Sigmoid colon (tissue), 7 donors: ENCODE measurements at places on chromosomes 12 and 14. TPM values are rescaled to one million over a fixed set of nuclear protein-coding genes. Genes with fewer than 3 reads are reported as not detected.
A peak's percentile ranks its signal among the peaks of the same experiment; 100 is the strongest.

- no peak for DNase-seq
- no peaks in the 10 kb centered on the region for H3K27me3 ChIP-seq
- peak overlapping the region; percentile 88 for H3K4me3 ChIP-seq
- peaks cover 30% of the 10 kb centered on the region for H3K4me1 ChIP-seq
- peak overlapping the region; percentile 83 for H3K27ac ChIP-seq
Observed at GRCh38 chr12:27711317-27711682, 668 bp downstream of the MRPS35 start.

Gene FKBP11
- total RNA-seq: 5.7 TPM

Gene POTEG
- not detected for total RNA-seq

Gene HOXC12
- not detected for total RNA-seq

Gene PRPF39
- total RNA-seq: 31.4 TPM

DNA sequence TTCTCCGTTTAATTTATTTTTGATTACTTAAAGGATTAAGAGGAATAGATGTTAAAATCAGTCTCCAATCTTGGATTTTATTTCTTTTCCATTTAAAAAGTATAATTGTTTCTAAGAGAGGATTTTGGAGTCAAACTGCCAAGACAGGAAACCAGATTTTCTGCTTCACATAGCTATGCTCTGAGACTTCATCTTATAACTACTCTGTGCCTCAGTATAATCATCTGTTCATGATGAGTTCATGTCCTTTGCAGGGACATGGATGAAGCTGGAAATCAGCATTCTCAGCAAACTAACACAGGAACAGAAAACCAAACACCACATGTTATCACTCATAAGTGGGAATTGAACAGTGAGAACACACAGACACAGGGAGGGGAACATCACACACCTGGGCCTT, 9.0 kb upstream of the TAS2R31 start:
- H3K27me3 ChIP-seq: no peaks in the 10 kb centered on the region
- H3K27ac ChIP-seq: no peak overlapping the region
- no peak for DNase-seq
- no peaks in the 10 kb centered on the region for H3K36me3 ChIP-seq
- H3K4me3 ChIP-seq: no peak overlapping the region
- H3K4me1 ChIP-seq: no peaks in the 10 kb centered on the region

GRCh38 chr14:102362545-102363181, at the start of the genes CINP and TECPR2:
Gene CINP, minus strand, starts transcription at chr14:102362890. Its CDS starts 39 bp downstream, at chr14:102362851.
Gene TECPR2, plus strand, starts transcription at chr14:102362941. Its CDS starts 13,781 bp downstream, at chr14:102376722.
- H3K4me1 ChIP-seq: peaks cover 37% of the 10 kb centered on the region
- H3K4me3 ChIP-seq: peak within 1 kb of the TSS; percentile 90
- no peaks in the 10 kb centered on the region for H3K27me3 ChIP-seq
- DNase-seq: peak; percentile 99
- H3K36me3 ChIP-seq: peaks cover under 1% of the 10 kb centered on the region

Gene PTPRR
- 0.99 TPM for total RNA-seq

GRCh38 chr12:44627387-44628166, 248.5 kb downstream of the NELL2 start:
- H3K4me1 ChIP-seq: no peaks in the 10 kb centered on the region
- no peaks in the 10 kb centered on the region for H3K36me3 ChIP-seq
- no peak overlapping the region for H3K27ac ChIP-seq
- no peak for DNase-seq
- no peak overlapping the region for H3K4me3 ChIP-seq

GRCh38 chr12:106580671-106581508, 1.9 kb upstream of the RFX4 start:
- DNase-seq: no peak
- H3K36me3 ChIP-seq: no peaks in the 10 kb centered on the region
- peaks cover 38% of the 10 kb centered on the region for H3K4me1 ChIP-seq
- H3K27ac ChIP-seq: no peak overlapping the region

DNA sequence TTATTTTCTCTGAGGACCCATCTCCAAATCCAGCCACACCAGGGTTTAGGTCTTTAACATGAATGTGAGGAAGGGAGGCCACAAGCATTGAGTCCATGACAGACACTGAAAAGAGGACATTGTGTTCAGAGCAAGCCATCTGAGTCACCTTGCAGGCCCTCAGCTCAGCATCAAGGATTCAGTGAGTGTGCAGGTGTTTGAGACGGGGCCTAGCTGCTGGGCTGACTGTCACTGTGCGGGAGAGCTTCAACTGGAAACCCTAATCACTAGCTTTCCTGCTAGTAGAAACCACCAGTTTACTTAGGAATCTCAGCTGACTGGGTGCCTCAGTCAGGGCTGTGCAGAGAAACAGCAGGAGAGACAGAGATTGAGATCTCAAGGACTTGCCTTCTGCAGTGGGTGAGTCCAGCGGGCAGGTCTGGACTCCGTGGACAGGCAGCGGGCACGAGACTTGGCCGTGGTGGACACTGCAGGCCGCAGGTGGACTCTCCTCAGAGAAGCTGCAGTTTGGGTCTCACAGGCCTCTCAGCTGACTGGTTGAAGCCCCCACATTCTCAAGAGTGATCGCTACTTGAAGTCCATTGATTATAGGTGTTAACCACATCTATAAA, 86.1 kb upstream of the DYNC1H1 start:
- H3K4me3 ChIP-seq: no peak overlapping the region
- peaks cover 1% of the 10 kb centered on the region for H3K36me3 ChIP-seq
- H3K27me3 ChIP-seq: no peaks in the 10 kb centered on the region
- peaks cover 65% of the 10 kb centered on the region for H3K4me1 ChIP-seq
- H3K27ac ChIP-seq: peak overlapping the region; percentile 69
- DNase-seq: peak; percentile 62

Gene FOXN4
- not detected for total RNA-seq

GRCh38 chr14:86570371-86570770, 1040.4 kb downstream of the FLRT2 start:
- H3K4me3 ChIP-seq: no peak overlapping the region
- no peaks in the 10 kb centered on the region for H3K4me1 ChIP-seq
- no peaks in the 10 kb centered on the region for H3K27me3 ChIP-seq
- no peak overlapping the region for H3K27ac ChIP-seq
- peak; percentile 46 for DNase-seq
- H3K36me3 ChIP-seq: no peaks in the 10 kb centered on the region

GRCh38 chr12:100106861-100107260, 35.8 kb downstream of the BLTP3B start:
- no peak for DNase-seq
- H3K27me3 ChIP-seq: no peaks in the 10 kb centered on the region
- H3K4me3 ChIP-seq: no peak overlapping the region
- H3K4me1 ChIP-seq: no peaks in the 10 kb centered on the region
- H3K27ac ChIP-seq: no peak overlapping the region
- H3K36me3 ChIP-seq: peaks cover 4% of the 10 kb centered on the region

Gene DAO
- not detected for total RNA-seq

Gene FGF23
- not detected for total RNA-seq

Gene TMEM106C
- 46.2 TPM for total RNA-seq

GRCh38 chr12:118219106-118219505, 83.2 kb downstream of the PEBP1 start:
- no peaks in the 10 kb centered on the region for H3K27me3 ChIP-seq
- no peaks in the 10 kb centered on the region for H3K4me1 ChIP-seq
- H3K27ac ChIP-seq: no peak overlapping the region
- no peak overlapping the region for H3K4me3 ChIP-seq
- H3K36me3 ChIP-seq: no peaks in the 10 kb centered on the region
- no peak for DNase-seq

DNA sequence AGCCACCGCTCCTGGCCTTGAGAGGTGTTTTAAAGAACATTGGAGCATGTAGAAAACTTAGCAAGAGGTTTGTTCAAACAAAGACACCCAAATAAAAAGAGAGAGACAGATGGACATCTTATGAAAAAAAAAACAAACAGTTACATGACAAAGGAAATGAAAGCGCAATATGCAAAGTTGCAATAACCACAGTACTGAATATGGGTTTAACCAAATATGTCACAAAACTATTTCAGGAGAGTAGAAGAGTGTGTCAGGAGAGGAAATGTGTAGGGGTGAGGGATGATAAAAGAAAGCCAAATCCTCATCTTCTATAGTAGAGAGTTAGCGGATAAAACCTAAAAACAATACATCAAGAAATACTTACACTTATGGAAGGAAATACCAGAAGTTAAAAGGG, 98.4 kb downstream of the GTF2A1 start:
- H3K27me3 ChIP-seq: no peaks in the 10 kb centered on the region
- no peak overlapping the region for H3K4me3 ChIP-seq
- no peak for DNase-seq
- H3K36me3 ChIP-seq: no peaks in the 10 kb centered on the region
- no peaks in the 10 kb centered on the region for H3K4me1 ChIP-seq

Gene ARHGEF40
- 48.5 TPM for total RNA-seq

- H3K4me1 ChIP-seq: no peaks in the 10 kb centered on the region
- no peak overlapping the region for H3K4me3 ChIP-seq
Observed at GRCh38 chr12:91406920-91407341, 224.3 kb upstream of the DCN start.

DNA sequence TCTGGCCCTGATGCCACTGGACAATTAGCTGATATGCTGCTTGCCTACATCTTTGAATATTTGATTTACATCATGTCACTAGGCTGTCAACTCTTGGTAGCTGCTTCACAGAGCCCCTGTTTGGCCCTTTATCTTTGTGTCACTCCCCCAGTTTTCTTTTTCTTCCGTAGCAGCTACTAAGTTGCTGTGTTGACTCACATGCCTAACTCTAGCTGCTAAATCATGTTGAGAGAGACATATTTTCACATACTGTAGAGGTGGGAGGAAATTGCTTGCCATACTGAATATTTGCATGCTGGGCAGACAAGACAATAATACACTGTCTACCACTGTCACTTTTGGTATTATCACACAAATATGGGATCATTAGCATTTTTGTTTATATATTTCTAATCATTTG, 147.1 kb upstream of the NOVA1 start:
- H3K27ac ChIP-seq: no peak overlapping the region
- no peaks in the 10 kb centered on the region for H3K4me1 ChIP-seq
- DNase-seq: no peak
